ENCODE measurements at places on chromosomes 3 and 15.

DNA sequence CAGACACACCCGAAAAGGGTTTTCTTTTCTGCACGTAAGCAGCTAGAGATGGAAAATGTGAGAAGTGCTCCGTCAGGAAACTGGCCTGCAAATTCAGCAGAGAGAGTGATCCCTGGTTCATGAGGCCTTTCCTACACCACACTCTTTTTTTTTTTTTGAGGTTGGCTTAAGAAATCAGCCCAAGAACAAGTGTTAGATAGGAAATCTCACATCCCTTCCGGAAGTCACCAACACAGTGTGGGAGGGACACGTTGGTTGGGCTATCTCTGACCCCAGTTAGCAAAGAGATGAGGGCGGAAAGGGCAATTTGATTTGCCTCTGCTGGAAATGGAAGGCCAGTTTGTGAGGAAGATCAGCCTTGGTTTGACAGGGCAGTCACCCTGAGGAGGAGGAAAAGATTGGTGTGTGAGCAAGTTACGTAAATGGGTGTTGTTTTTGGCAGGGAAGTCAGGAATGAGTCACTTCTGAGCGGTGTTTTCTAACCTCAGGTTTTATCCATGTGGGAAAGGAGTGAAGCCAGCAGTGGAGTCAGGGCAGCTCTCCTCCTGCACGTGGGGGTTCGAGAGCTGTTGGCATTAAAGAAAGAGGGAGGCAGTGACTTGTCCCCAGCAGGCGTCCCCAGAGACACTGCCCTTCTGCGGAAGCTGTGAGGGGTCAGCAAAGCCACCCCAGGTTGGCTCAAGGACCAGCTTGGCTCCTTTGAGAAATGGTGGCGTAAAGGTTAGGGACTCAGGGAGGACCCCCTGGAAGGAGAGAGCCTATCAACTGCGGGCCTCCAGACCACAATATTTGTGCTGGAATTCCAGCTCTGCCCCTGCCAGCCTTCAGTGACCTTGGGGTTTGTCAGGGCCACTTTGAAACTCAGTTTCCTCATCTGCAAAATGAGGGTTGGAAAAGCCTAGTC, 237.6 kb upstream of the BHLHE40 start:
- DNase-seq: peak; percentile 28

- no peak for DNase-seq
Observed at GRCh38 chr3:143331350-143331749, 211.8 kb downstream of the CHST2 start.

GRCh38 chr3:64213962-64214379, 11.3 kb downstream of the PRICKLE2 start:
- no peak for DNase-seq

DNA sequence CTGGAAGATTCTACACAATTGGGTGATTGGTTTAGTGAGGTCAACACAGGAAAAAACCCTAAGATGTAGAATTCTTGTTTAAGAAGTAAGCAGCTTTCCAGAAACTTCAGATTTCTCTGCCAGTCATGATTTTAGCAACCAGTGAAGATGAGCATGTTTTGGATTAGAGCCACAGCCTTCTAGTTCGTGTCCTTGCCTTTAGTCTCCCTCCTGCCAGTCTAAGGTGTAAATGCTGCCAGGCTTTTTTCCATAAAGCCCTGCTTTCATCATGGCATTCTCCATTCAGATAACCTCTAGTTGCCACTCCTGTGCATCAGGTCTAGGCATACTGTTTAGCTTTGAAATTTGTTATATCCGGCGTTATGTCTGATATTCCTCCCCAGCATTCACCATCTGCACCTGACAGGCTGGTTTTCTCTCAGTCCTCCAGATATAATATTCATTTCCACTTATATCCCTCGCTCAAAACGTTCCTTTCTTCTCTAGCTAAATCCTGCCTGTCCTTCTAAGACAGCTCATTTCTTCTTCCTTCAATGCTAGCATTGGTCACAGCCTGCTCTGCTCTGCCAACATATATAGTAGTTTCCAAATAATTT, 37.4 kb downstream of the SYN2 start:
- DNase-seq: no peak

GRCh38 chr3:20668411-20668810, 482.4 kb upstream of the SGO1 start:
- peak; percentile 10 for DNase-seq

GRCh38 chr3:146223401-146224373, 27.2 kb downstream of the PLSCR4 start:
- no peak for DNase-seq

- no peak for DNase-seq
Observed at GRCh38 chr15:51731549-51732267, 5.7 kb downstream of the LYSMD2 start.

DNA sequence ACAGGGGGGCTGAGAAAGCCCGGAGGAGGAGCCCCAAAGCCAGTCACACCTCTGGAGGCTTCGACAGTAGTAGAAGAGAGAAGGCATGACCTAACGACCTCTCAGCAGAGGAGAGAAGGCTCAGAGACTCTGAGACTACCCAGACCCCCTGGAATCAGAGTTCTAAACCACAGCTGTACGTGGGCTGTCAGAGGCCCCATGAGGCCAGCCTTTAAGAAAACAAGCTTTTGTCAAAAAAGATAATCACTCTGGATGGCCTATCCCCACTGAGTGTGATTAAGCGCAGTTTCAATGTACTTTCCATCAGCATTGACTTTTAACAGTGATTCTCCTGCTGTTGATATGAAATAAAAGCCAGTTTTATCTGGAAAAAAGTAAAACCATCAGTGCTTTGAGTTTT, 330.3 kb downstream of the CLSTN2 start:
- DNase-seq: no peak

DNA sequence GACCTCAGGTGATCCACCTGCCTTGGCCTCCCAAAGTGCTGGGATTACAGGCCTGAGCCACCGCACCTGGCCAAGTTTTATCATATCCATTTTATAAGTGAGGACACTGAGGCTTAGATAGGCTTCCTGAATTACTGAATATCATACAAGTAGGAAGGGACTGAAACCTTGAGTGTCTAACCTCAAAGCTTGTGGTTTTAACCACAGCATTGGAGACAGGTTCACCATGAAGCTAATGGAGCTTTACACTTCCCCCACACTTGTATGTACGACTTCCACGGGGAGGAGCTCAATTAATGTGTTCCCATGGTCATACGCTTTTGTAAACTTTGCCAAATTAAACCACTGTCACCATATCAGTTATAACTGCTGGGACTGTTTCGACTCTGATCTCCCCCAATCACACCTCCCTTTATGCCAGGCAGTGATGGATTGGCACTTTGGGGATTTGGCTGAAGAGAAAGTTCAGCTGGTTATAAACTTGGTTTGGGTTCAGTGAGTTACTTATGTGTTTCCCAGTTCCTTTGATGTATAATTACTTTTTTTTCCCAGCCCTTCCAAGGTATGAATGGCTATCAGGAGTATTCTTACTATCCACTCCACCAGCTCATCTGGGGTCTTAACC, 38.4 kb upstream of the MEIS2 start:
- no peak for DNase-seq

DNA sequence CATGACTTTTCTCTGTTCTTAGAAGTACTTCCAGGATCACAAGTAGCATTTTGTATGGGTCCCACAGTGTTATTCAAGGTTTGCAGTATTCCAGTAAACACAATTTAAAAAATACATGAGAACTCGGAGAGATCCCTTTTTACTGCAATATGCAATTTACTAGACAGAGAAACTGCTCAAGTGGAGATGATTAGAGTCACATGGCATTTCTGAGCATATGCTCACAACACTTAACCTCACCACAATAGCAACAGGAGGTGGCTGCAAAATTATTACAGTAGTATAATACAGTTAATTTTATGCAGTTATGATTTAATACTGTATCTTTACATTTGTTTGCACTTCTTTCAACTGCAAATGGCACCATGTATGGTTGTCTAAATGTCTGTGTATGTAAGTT, 87.5 kb downstream of the PIK3CB start:
- no peak for DNase-seq

- DNase-seq: no peak
Observed at GRCh38 chr15:39453620-39454019, 127.3 kb upstream of the THBS1 start.

GRCh38 chr15:95561463-95561862, 769.0 kb upstream of the NR2F2 start:
- no peak for DNase-seq

- no peak for DNase-seq
Observed at GRCh38 chr3:127082066-127082465, 99.2 kb downstream of the PLXNA1 start.

DNA sequence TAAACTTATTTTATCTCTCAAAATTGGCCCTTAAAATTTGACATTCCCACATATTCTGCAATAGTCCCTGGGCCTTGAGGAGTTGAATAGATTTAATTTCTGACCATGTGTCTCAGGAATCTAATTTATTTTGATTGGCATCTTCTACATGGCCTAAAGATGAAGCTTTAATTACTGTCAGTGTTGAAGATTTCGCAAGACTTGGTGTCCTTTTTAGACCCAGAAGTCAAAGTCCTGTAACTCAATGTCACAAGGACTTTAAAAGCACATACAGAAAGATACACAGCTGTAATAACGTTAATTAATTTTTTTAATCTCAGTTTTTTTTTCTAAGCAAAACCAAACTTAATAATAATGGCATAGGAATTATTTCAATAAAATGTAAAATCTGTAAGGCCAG, 163.9 kb downstream of the SUCNR1 start:
- no peak for DNase-seq

DNA sequence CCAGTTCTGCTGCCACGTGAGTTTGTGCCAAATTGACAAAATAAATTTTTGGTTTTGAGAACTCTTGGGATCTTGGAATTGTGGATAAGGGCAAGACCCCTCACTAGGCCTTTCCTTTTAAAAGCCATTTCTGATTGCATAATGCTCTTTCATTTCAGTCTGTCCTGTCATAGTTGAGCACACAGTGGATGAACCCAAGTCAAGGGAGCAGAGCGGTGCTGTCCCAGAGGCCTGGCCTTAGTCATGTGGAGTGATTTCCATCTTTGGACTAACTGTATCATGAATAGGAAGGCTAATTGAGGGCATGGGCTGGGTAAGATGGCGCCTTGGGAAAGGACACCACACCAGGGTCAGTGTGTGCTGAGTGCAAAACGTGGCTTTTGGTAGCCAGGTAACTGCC, 304.0 kb downstream of the UACA start:
- DNase-seq: no peak

GRCh38 chr3:46918634-46919033, 41.1 kb downstream of the PTH1R start:
- no peak for DNase-seq

DNA sequence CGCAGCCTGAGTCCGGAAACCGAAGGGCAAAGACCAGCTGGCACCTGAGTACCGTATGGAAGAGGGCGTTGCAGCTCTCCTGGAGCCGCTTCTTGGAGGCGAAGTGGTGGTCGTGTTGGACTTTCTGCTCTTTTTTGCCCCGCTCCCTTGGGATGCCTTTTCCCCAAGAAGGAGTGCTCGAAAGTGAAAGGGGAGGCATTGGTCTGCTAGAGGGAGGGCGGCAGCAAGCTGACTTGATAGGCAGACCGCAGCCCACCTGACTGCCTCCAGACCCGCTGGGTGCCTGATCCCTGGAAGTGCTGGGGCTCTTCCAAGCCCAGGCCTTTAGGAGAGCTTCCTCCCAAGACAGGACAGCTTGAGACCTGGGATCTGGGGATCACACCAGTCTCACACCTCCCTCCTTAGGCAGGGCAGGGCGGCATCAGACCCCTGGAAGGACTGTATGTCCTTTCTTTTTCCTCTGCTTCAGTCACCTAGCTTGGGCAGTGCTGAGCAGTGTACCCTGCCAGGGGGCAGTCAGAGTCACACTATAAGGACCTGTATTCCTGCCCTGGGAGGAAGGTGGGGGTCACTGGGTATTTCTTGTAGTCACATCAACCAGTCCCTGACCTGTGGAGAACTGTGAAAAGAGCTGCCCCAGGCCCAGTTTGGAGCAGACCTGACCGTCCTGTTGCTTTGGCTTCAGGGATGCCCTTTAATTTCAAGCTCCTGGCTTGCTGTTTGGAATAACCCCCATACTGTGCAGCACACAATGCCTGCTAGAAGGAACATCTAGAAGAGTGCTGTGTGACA, 2.1 kb downstream of the ACVR2B start:
- no peak for DNase-seq

- DNase-seq: peak; percentile 26
Observed at GRCh38 chr3:133330065-133330464, 69.8 kb upstream of the BFSP2 start.

GRCh38 chr15:52567871-52568600, 794 bp downstream of the ARPP19 start:
- DNase-seq: no peak

DNA sequence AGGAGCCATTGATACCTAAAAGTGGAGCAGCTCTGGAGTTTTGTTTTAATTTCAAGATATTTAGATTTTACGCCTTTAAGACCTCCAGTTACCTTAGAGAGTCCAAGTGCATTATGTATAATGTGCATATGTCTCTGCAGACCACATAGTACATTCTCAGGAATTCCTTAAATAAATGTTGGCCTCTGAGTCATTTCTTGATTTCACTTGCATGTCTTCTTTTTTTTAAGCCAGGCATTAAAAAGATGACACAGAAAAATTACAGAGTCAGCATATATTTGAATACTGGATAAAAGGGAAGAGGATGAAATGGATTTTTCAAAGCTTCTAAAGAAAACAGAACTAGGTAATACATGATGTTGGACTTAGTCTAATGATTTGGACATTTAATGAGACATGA, 125.2 kb downstream of the TMCO5A start:
- no peak for DNase-seq

GRCh38 chr3:186986816-186987215, 56.5 kb downstream of the ST6GAL1 start:
- DNase-seq: no peak

- no peak for DNase-seq
Observed at GRCh38 chr3:129004639-129005295, 3.7 kb downstream of the EFCC1 start.

GRCh38 chr15:85116925-85117646, 135.4 kb downstream of the PDE8A start:
- DNase-seq: no peak

DNA sequence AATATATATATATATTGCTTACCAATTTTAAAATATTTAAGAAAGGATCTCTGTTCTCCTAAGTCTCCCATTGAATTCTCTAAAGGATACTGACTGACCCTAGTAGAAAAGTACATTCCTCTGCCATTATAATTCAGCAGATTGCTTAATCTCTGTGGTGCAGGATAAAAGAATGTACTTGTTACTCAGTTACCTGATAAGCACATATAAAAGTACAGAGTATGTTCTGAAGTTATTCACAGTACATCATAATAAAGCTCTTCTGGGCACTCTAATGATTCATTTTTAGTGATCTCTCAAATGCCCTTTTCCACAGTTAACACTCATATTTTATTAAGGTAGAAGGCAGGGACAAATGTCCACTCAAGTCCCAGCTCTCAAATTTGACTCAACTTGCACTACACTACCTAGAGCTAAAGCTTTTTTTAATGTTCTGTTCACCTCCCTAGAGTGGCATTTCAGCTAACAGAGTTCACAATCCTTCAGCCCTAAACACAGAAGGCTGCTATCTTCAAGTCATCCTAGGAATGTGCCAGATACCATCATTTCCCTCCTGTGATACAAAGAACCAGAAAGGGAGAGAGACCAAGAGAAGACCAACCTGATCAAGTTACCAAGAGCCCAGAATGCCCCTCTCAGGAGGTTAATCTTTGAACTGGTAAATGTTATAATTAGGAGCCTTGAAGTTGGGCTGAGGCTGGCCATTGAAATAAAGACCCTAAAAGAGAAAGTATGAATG, 53.3 kb downstream of the MEIS2 start:
- no peak for DNase-seq

- DNase-seq: no peak
Observed at GRCh38 chr3:114455432-114455831, 161.6 kb downstream of the TIGIT start.

GRCh38 chr3:139312416-139312815, 31.4 kb upstream of the MRPS22 start:
- DNase-seq: no peak

GRCh38 chr15:57595011-57595866, 3.5 kb downstream of the MYZAP start:
- DNase-seq: no peak

All from HEK293T (cell line).